Ovary (tissue), 10 donors: ENCODE measurements at places on chromosomes 2 and 18. TPM values are rescaled to one million over a fixed set of nuclear protein-coding genes. Genes with fewer than 3 reads are reported as not detected.

Gene SNORC
- polyA plus RNA-seq = 0.93 TPM

GRCh38 chr18:32507093-32507492 lies 36.4 kb upstream of the GAREM1 start:
- DNase-seq = no peak

- DNase-seq = no peak
Observed at GRCh38 chr2:74979844-74980243, 21.4 kb downstream of the POLE4 start.

- DNase-seq = no peak
Observed at GRCh38 chr2:120829633-120830025, 94.0 kb downstream of the GLI2 start.
